Activated CD4-positive, alpha-beta T cell treated with anti-CD3 and anti-CD28 coated beads for 4 hours (primary cell): ENCODE measurements at places on chromosomes 16 and 17.

DNA sequence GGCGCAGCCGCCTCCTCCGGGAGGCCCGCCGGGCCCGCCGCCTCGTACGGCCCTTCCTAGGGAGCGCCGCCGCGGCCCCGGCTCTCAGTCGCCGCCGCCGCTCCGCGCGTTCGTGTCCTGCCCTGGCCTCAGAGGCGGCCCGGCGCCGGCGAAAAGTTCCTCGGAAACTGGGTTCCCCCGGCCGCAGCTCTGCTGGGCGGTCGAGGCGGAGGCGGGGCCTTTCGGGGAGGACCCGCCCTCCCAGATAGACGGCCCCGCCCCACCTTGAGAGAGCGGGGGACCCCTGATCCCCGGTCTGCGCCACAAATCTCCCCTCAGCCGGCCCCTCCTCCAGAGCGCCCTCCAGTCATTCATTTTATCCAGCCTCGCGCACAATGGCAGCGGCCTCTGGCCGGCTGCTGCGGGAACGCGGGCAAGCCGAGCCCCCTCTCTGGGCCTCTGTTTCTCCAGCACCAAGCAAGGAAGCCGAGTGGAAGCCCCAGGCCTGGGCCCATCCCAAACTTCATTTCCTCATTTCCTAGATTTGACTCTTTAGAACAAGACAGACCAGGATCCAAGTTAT is at the start of gene SREBF1:
Gene SREBF1 (minus strand): TSS at position 169 of the 562 bp plus-strand sequence. CDS start 169 bp downstream, outside the sequence.
- DNase-seq: peak; percentile 55

GRCh38 chr17:16593356-16594102 is 24.5 kb upstream of the ZNF287 start:
- no peak for DNase-seq

DNA sequence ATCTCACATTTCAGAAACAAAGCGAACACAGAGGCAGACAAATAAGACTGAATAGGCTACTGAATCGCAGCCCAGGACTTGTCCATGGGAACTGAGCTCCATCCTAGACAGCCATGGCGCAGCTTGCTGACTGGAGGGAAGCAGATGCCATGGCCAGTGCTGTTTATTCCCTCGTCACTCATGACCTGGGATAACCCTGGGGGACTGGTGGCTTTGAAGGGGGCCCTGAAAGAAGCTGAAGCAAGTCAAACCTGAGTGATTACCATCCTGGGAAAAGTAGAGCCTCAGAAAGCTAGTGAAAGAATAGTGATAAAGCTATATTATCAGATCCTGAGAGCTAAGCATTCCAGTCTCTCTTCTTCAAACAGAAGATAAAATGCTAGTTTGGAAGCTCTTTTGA is 94.1 kb downstream of the RPGRIP1L start:
- no peak for DNase-seq

DNA sequence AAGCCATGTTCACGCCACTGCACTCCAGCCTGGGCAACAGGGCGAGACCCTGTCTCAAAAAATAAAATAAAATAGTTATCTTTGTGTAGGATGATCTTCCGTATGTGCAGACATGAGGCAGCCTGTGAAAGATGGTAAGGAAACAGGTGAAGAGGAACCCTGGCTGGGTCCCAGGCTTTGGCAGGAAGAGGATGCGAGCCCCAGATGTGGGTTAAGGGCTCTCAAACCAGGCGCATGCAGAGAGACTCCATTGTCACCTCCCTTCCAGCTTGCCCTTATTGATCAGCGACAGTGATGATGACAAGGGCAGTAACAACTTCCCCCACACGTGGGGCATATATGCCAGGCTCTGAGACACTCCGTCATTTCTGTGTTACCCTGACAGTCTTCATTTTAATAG is 106.8 kb downstream of the GNAO1 start:
- DNase-seq: no peak

GRCh38 chr16:80743273-80743672 is 61.1 kb downstream of the CDYL2 start:
- no peak for DNase-seq

DNA sequence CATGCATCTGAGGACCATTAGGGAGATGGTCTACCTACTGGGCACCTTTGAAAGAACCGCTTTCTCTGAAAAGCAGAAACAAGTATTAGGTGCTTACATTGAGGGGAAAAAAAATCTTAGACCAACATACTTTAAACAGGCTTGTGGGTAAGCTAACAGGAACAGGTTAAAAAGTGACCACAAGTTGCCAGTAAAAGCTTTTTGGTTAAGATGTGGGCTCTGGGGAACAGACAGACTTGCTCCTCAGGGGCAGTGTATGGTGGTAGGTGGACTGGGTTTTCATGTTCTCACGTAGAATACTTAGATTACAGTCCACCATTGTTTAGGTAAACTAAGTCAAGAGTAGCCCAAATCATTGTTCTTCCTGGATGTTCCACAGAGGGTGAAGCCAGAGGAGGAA is 41.2 kb downstream of the REXO5 start:
- no peak for DNase-seq

DNA sequence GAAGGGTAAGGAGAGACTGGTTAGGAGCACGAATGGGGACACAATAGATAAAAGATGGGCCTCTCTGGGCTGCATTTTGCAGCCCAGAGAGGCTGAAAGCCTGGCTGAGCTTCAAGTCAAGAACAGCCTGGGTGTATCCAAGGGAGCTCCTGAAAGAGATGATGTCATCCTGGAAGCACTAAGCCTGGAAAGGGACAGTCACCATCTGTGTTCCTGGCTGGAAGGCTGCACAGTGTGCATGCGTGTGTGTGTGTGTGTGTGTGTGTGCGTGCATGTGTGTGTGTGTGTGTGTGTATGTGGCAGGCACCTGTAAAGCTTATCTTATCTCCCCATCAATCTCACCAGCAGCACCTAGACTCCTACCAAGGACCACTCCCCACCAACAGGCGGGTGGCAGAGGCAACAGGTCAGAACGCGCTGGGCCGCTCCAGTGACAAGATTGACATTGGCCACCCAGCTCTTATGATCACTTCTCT is 44.1 kb downstream of the COG7 start:
- DNase-seq: no peak

DNA sequence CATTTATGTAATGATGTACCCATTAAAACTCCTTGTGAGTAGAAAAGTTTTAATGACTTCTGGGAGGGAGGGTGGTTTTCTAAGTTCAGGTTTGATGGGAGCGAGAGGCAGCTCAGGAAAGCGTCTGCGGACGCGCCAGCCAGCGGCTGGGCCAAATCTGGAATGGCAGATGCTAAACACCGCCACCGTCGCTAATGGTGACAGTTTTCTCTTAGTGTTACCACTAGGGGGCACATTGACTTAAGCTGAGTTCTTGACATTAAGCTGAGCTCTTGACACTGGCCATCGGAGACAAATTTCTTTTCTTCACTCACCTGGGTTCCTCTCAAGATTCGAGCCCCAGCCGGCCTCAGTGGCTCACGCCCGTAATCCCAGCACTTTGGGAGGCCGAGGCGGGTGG is 6.7 kb downstream of the TRPV1 start:
- DNase-seq: no peak

DNA sequence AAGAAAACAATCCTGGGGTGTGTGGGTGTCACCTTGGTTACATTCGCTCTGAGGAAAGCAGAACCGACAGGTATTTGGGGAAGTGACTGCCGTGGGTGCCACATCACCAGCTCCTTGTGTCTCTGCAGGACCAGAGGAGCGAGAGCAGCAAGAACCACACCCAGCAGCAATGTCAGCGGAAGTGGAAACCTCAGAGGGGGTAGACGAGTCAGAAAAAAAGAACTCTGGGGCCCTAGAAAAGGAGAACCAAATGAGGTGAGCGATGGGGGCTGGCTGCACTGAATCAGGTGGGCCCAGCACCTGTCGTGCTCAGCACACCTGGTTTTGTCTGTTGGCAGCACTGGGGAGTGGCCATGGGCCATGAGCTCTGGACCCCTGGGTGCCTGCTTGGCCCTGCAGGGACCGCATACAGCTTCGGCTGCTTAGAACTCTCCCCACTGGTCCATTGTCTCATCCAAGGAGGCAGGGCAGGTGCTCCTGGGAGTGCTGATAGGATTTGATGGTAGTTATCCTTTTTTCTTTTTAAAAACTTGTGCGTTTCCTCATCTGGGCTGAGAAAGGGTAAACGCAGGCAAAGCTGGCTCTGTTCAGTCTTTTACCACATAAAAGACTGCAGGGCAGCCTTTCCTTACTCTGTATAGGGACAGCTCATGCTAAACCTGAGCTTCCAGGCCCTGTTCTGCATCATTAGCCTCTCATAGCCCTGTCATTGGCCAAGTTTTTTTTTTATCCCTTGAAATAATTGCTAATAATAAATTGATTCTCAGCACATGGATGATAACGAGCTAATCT is 29.4 kb downstream of the HMOX2 start:
- peak; percentile 68 for DNase-seq

DNA sequence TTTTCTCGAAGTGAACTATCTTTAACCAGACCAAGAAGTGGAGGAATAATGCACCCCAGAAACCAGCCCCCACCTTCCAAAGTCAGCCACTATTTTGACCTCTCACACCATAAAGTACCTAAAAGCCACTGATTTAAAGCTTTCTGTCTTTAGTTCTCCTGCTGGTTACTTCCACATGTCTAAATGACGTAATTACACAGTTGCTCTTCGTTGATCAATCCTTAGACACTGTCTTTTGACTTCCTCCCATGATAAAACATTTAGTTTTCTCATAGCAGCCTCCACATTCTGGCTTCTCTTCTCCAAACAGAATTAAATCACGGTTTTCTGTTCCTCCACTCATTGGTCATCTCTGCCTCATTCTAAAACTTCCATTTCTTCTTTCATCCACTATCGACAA is 294.4 kb upstream of the N4BP1 start:
- no peak for DNase-seq
